ENCODE measurements at places on chromosomes 3 and 15. TPM values are rescaled to one million over a fixed set of nuclear protein-coding genes. Genes with fewer than 3 reads are reported as not detected.

The ARHGEF3 gene
- total RNA-seq: 14.1 TPM

The PSTPIP1 gene
- total RNA-seq: 0.77 TPM

The MESP2 gene
- total RNA-seq: 0.99 TPM

The LYZL4 gene
- not detected for total RNA-seq

The VGLL3 gene
- 53.7 TPM for total RNA-seq
